Lung (tissue), 17 donors: ENCODE measurements at places on chromosomes 11 and 22. TPM values are rescaled to one million over a fixed set of nuclear protein-coding genes. Genes with fewer than 3 reads are reported as not detected.

The SHANK3 gene
- total RNA-seq, result 17.1 TPM

The SCUBE2 gene
- 27.6 TPM for total RNA-seq

The TRIM51 gene
- total RNA-seq, result not detected

The ALDH3B1 gene
- total RNA-seq, result 45.6 TPM

The LDHAL6A gene
- total RNA-seq, result not detected

The FXYD6 gene
- 70.0 TPM for total RNA-seq

The MRGPRX4 gene
- total RNA-seq, result not detected

The NXPE4 gene
- not detected for total RNA-seq
